Activated T-cell treated with anti-CD3 and anti-CD28 coated beads, Interleukin-2, amount 50 U/mL, for 72 hours (primary cell): ENCODE measurements at places on chromosomes 3 and 15. TPM values are rescaled to one million over a fixed set of nuclear protein-coding genes. Genes with fewer than 3 reads are reported as not detected.

- DNase-seq, result no peak
Observed at GRCh38 chr3:61369678-61370077, 118.4 kb upstream of the FHIT start.

DNA sequence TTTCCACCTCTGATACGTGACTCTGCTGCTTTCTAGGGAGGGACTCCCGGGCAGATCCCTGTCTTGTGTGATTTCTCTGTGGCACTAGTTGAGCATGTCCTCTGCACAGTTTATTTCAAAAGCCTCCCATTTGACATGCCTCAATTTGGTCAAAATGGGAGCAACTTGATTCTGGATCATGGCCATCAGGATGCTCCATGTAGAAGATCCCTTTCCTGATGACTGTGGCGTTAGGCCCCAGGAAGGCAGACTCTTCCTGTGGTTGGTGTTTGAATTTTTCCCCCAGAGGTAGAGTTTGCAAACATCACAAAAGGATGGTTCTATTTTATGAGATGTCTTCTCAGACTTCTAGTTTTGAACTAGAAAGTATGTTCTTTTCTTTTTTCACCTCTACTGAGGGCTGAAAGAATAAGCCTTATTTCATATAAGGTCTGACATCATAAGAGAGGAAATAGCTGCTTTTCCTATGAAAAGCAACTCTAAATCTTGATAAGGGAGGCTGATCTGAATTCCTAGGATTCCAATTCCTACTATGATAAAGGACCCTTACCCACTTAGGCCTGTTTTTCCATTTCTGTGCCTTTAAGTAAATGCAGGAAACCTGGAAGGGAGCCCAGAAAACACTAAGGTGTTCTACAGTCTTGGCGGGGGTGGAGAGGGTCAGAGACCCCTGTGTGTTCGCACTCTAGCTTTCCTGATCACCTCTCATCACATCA is 243.8 kb upstream of the CHRM5 start:
- DNase-seq, result no peak

CD200R1 gene
- 2.2 TPM for total RNA-seq

SNTN gene
- not detected for total RNA-seq

DNA sequence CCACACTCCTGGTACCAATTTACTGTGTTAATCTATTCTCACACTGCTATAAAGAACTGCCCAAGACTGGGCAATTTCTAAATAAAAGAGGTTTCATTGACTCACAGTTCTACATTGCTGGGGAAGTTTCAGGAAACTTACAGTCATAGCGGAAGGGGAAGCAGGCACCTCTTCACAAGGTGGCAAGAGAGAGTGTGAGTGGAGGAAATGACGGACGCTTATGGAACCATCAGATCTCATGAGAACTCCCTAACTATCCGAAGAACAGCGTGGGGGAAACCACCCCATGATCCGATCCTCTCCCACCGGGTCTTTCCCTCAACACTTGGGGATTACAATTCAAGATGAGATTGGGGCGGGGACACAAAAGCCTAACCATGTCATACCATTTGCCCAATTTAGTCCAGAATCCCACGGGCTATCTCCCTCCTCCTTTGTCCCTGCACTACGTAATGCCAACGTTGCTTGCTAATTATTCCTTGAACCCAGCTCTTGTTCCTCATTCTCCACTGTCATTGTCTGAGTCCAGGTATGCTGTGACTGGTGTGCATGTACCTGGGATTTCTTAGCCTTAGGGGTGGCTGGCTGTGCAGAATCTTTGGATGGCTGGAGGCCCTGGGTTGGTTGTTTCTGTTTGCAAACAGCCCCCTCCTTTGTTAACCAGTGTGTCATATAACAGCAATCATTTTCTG is 3.4 kb downstream of the PIGZ start:
- no peak for DNase-seq

TRIM71 gene
- total RNA-seq, result 0.02 TPM

GRCh38 chr3:163422671-163423070 is 1655.6 kb downstream of the SI start:
- no peak for DNase-seq

CD80 gene
- 11.9 TPM for total RNA-seq

OR5K2 gene
- total RNA-seq, result not detected

IL17RD gene
- 0.07 TPM for total RNA-seq

TNIK gene
- total RNA-seq, result 43.2 TPM

DNA sequence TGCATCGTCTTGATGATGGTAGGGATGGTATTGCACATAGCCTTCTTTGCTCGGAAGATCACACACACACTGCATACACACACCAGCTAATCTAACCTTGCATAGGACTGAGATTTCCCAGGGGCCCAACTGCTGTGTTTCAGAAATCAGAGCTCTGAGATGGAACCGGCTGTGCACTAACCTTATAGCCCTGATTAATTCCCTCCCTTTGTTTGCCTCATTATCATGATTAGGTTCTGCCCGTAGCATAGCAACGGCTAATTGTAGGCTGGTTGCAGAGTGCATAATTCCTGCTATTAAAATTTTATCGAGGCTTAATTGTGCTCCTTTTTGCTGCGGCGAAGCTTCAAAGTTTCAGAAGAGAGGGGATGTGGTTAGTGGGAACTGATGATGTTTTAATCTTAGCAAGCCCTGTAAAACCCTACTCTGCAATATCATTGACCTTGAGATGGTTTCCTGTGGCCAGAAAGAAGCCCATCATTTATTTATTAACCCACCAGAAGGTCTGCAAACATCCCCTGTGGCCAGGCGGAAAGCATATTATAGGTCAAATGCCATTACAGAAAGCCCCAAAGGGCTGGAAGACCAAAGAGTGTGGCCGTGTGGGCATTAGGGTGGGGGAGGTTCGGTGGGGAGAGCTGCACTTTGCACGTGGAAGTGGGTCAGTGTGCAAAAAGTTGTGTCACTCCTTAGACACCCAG is 56.2 kb upstream of the GLCE start:
- DNase-seq, result no peak

CP gene
- not detected for total RNA-seq

DNA sequence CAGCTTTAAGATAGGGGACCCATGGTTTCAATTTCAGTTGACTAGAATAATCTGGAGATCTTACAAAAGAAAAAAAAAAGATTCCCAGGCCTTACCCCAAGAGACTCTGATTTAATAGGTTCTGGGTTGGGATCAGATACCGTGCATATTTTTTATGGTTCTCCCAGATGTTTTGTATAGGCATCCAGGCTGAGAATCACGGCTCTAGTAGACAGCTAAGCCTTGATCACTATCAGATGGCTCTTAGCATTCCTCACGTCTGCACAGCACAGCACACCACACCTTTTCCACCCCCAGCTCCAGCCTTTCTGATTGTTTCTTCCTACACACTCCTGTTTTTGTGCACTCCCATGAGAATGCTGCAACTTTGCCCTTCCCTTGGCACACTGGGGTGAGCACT is 40.8 kb downstream of the TMEM45A start:
- DNase-seq, result no peak

DNA sequence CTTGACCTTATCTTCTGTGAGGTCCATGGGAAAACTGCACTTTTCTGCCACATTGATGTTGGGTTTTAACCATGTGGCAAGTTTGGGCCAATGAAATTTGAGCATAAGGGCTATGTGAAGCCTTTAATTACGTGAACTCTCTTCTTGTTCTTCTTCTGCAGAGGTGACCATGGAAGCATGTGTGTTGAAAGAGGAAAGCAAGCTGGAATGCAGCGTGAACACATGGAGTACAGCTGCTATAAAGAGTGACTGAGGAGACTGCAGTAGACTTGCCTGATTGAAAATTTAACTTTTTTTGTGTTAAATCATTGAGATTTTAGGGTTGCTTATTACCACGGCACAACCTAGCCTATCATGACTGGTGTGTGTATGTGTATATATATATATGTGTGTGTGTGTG is 347.3 kb downstream of the ZIC1 start:
- DNase-seq, result no peak

CCDC54 gene
- not detected for total RNA-seq

ZNF35 gene
- total RNA-seq, result 8.3 TPM

THOC7 gene
- total RNA-seq, result 79.0 TPM

- DNase-seq, result no peak
Observed at GRCh38 chr3:134372396-134373270, 1.6 kb downstream of the AMOTL2 start.

SPRED1 gene
- 1.5 TPM for total RNA-seq

CFAP100 gene
- not detected for total RNA-seq

GPR149 gene
- total RNA-seq, result not detected

GRCh38 chr3:133967992-133968892 is 61.5 kb downstream of the SLCO2A1 start:
- no peak for DNase-seq

GRCh38 chr15:46934851-46935250 is 782.5 kb upstream of the SEMA6D start:
- no peak for DNase-seq

- DNase-seq, result no peak
Observed at GRCh38 chr3:127954640-127955039, 39.6 kb downstream of the KBTBD12 start.

DNA sequence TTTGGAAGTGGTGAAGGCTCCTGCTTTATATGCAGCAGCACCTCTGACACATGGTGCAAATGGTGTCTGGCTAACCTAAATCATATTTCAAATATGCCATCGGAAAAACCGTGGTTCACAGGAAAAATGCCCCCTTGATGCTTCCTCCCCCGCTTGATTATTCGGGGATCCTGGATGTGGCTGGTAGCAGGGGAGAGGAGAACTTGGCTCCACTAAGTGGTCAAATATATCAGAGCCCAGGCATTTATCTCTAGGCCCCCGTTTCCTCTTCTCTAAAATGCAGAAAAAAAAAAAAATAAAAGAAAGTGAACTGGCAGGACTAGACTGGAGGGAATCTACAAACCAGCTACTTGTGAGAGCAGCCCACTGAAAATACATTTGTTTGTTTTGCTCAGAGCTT is 18.2 kb upstream of the ATP2B2 start:
- DNase-seq, result no peak

- no peak for DNase-seq
Observed at GRCh38 chr3:23324745-23325144, 121.6 kb downstream of the UBE2E2 start.

DNA sequence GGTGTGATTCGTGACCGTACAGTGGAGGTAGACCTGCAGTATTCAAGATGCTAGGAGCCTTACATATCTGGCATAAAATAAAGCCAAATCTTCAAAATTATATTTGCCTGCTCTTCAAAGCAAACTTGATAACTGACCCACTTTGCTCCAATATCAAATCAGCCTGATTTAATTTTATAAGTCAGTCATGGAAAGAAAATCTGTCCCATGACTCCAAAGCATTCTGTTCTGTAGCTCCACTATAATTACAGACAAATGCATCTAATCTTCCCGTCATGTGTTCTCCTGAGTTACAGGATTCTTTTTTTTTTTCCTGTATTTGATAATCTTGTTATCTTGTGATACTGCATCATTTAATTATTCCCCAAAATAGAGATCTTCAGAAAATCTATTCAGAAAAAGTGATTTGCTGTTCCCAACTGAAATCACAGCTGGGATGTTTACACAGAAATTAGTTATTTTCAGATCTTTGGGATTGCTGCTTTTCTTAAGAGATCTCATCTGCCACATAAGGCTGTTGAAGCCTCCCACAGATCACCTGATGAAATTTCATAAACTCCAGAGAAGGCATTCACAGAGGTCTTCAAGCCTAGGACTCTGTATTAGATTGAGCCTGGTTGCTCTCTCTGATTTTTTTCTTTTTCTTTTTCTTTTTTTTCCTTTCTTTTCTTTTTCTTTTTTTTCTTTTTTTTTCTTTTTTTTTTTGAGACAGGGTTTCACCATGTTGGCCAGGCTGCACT is 27.2 kb downstream of the TIMP4 start:
- no peak for DNase-seq

DNA sequence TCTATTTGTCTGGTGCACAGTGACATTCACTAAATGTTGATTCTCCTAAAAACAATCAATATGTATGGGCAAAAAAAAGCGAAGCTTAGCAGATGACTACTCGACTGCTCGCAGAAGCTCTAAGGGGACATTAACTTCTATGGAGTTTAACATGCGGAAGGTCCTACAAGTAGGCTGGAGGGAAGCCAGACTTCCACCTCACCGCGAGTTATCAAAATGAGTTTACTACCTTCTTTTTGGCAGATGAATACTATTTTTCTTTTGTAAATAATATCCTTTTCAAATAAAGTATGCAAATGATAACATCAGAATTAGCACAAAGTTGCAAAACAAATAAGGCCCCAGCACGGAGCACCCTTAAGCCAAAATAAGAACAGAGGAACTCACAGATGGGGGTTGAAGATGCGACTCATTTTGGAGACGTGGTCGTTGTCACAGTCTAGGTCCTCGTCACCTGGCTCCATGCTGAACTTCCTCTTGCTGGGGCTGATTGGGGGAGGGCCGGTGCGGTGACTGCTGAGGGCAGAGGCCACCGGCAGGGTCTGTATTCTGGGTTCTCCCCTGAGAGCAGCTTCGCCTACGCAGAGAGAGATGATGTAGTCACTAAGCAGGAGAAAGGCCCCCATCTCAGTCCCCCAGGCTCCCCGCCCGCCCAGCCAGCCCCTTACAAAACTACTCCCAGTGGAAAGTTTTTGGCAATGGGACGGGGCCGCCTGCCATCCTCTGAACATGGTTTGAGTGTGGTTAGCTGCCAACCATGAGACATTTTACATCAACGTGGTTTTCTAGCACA is 42.1 kb downstream of the VGLL4 start:
- peak; percentile 45 for DNase-seq

- no peak for DNase-seq
Observed at GRCh38 chr15:47340571-47340920, 376.8 kb upstream of the SEMA6D start.
